ENCODE measurements at places on chromosomes 6 and 20.

- DNase-seq, result no peak
Measured at GRCh38 chr20:64189530-64189966, 25.3 kb downstream of the MYT1 start.

- DNase-seq, result no peak
Measured at GRCh38 chr6:7062451-7063162, 45.2 kb upstream of the RREB1 start.

DNA sequence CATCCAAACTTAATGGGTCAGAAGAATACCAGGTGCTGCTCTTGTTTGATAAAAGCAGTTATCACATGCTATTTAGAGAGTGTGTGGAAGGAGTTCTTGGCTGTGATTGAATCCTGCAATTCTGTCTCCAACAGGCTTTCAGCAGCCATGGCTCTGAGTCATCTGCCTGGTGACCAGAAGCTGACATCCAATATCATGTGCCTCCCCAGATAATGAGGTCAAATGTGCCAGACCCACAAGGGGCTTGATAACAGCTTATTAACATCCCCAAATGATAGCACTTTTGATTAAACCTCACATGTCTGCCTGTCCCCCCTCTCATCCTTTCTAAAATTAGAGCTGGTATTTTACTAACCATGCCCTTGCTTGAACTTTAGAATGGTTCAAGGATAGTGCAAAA, 175.7 kb upstream of the PLN start:
- no peak for DNase-seq

GRCh38 chr6:138052783-138053182, 54.4 kb downstream of the PERP start:
- DNase-seq, result no peak

DNA sequence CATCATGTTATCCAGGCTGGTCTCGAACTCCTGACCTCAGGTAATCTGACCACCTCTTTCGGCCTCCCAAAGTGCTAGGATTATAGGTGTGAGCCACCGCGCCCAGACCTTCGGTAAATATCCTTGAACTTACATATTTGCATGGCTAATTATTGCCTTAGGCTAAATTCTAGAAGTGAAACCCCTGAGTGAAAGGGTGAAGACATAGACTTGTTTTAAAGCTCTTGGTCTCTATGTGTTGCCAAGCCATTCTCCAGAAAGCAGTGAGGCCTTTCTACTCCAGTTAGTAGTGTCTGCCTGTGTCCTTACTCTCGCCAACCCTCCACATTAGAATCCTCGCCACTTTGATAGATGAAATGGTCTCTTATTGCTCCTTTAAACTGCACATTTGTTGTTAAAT, 2.6 kb upstream of the NOTCH4 start:
- DNase-seq, result no peak

- no peak for DNase-seq
Measured at GRCh38 chr6:138847884-138848283, 52.0 kb downstream of the ECT2L start.

DNA sequence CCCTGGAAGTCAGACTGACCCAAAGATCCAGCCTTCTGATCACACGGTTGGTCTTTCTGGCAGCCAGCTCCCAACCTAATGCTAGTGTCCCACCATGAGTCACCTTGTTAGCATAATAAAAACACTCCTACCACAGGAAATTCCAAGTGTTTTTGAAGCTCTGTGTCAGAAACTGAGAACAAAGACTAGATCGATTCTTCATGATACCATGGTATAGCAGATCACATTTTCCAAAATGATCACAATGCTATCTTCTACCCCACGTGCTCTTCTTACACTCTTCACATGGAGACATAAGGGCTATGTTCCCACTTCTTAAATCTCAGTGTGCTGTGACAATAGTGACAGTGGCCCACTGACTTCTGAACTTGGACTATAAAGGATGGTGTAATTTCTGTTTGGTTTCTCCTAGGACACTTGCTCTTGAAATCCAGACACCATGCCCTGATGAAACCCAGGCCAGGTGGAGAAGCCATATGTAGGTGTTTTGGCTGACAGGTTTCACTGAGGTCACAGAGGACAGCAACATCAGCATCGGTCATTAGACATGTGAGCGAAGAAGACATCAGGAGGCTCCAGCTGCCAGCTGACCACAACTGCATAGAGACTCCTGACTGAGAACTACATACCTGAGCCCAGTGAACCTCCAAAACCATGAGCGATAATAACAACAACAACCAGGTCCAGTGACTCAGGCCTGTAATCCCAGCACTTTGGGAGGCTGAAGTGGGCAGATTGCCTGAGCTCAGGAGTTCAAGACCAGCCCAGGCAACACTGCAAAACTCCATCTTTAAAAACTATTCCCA, 57.5 kb downstream of the MKKS start:
- DNase-seq, result no peak

DNA sequence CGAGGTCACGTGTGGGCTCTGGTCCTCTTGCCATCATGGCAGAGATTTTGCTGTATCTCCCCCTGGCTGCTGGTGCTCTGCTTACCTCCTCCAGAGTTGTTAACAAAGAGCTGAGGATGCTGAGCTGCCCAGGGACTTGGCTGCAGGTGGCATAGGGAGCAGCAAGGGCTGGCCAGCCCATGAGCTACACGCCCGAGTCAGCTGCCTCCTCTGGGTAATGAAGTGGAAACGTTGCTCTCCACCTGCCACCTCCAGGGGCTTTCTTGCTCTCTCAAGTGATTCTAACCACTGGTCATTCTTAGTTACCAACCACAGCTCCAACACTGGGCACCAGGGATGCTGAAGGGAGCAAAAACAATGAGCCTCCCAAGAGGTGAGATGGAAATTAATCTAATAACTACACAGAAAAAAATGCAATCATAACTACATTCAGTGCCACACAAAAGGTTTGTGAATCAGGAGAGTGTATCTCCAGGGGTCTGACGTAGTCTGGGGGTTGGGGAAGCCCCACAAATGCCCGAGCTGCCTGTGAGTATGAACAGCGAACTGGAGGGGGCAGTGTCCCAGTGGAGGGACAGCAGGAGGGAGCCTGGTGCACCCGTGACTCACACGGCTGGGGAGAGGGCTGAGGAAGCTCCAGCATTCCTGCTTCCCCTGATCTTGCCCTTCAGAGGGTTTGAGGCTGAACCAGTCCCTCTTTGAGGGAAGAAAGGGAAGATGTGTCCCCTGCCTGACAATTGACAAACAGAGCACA, 78.7 kb downstream of the CDH26 start:
- DNase-seq, result no peak

- DNase-seq, result no peak
Measured at GRCh38 chr6:169689287-169689686, 12.5 kb downstream of the WDR27 start.

DNA sequence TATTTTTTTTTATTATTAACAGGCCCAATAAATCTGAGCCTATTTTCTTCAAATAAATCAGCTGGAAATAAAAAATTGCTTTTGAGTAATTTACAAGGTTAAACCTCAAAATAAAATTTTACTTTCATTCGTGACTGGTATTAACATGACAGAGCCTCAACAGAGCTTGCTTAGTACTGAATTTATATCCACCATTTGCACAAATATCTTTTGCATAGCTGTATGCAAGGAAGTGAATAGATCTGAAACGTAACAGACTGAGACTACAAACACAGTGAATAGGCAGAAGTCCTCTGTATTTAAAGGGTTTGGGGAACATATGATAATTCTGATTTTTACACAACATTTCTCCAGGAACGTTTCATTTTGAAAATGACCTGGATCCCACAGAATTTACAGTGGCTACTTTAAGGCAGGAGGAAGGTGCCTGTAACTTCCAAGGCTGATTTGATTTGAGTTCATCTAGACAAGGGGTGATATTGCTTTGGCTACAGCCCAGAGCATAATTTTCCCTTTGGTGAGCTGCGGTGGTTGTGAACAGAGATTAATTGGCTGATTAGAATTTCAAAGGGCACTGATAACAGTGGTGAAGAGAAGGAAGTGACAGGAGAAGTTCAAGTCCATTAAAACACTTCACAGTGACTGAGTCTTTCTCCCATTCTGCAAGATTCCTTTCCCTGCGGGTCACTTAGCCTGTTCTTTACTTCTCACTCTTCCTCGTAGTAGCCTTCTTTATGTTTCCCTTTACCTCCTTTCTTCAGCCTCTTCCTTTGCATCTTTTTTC, 121.2 kb upstream of the SASH1 start:
- no peak for DNase-seq

- no peak for DNase-seq
Measured at GRCh38 chr6:4125500-4125899, 9.9 kb downstream of the ECI2 start.

DNA sequence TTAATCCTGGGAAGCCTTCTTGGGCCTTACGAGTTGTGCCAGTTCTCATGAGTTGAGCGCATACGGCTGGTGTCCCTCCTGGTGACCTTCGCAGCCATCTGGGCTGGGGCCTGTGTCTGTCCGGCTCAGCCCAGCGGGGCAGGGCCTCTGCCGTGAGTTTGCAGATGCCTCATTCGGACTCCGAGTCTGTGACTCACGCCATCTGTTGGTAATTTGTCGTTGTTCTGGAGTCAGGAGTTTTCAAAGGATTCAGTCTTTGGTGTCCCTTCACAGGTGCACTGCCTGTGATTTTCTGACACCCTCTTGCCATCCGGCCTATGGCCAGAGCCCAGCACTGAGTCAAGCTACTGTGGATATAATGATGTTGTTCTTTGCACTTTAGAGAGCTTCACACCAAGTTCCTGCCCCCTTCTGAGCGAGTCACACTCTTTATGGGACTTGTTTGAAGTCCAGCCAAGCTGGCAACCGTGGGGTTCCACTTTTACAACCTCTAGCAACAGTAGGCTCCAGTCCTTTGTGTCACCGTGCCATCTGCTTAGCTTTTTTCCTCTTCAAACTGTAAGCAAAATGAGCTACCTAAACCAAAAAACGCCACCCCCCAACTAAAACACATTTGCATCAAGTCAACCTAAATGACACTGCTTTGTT, 175.6 kb downstream of the AIG1 start:
- no peak for DNase-seq

- no peak for DNase-seq
Measured at GRCh38 chr6:125524356-125524755, 222.6 kb upstream of the HDDC2 start.

GRCh38 chr6:38522322-38522721, 117.4 kb downstream of the BTBD9 start:
- DNase-seq, result no peak

- DNase-seq, result no peak
Measured at GRCh38 chr6:13152764-13153163, 175.6 kb downstream of the TBC1D7 start.

DNA sequence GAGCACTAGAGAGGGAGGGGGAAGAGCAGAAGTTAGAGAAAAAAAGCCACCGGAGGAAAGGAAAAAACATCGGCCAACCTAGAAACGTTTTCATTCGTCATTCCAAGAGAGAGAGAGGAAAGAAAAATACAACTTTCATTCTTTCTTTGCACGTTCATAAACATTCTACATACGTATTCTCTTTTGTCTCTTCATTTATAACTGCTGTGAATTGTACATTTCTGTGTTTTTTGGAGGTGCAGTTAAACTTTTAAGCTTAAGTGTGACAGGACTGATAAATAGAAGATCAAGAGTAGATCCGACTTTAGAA, 2.0 kb downstream of the ID4 start:
- DNase-seq, result no peak

DNA sequence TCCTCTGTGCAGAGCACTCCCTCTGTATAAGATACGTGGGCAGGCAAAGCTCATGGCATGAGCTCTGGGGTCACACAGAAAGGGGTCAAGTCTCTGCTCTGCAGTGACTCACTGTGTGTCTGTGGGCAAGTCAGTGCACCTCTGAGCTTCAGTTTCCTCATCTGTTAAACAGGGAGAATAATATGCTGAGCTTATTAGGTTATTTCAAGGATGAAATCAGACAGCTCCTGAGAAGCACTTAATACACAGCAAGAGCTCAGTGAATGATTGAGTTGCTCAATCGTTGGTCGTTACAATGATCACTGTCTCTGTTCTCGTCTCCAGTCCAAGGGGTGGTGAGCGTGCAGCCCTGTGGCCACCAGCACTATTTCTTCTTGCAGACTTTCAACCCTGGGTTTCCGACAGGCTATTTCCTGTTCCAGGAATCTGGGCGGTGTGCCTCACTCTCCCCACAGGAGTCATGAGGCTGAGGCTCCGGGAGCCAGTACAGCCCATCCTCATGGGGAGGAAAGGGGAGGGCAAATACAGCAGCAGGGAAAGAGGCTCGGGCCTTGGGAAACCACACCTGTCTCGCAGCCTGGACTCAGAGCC, 28.9 kb downstream of the KIAA1755 start:
- no peak for DNase-seq

- DNase-seq, result no peak
Measured at GRCh38 chr6:144912474-144912873, 627.3 kb downstream of the UTRN start.

GRCh38 chr6:107976155-107976783, 18.3 kb upstream of the SEC63 start:
- no peak for DNase-seq

DNA sequence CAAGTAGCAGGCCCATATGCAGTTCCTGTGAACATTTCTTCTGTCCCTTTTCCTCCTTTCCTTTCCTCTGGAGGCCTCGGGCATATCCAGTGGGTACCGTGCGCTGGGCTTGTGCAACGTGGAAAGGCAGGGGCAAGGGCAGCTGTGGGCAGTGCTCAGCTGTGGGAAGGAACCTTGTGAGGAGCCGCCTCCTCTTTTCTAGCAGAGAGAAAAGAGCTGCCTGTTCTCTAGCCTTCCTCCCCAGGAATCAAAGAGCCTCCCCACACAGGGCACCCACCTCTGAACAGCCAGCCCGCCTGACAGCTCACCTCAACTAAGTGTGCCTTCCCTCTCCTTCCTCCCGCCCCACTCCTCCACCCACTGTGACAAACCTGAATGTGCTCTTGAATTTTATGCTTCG, 143.3 kb upstream of the HDDC2 start:
- no peak for DNase-seq

DNA sequence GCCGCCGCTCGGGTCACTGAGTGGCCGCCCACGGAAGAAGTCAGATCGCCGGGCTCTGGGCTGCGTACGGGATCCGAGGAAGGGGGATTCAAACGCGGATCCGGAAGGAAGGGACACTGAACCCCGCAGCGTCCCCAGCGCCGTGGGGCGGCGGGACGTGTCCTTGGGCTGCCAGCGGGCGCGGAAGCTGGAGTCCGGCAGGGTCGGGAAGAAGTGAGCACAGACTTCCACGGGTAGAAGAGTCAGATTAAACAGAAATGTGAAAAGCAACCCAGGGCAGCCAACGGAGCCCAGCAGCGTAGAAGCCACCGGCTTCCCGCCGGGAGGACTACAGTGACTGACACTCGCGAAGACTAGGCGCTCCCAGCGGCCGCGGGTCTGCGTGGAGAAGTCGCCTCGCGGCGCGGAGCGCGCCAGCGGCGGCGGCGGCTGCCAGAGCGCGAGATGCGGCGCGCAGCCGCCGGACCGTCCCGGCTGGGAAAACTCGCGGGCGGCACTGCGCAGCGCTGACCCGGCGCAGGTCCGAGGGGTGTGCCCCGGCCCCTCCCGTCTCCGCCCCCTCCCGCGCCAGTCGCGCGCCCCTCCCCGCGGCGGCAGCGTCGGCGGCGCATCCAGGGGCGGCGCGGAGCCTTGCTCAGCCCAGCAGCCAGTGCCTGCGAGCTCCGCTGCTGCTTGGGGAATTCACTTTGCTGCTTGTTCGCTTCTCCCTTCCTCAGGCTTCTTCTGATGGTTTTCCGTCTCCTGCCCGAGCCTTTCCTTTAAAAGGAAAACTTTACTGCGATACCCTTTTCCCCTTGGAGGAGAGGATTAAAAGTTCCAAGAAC, at the start of gene SAMD5:
Gene SAMD5 (plus strand): TSS at position 649 of the 824 bp plus-strand sequence. CDS start 239 bp downstream, outside the sequence.
- no peak for DNase-seq
